ENCODE measurements at places on chromosomes 4 and X.

DNA sequence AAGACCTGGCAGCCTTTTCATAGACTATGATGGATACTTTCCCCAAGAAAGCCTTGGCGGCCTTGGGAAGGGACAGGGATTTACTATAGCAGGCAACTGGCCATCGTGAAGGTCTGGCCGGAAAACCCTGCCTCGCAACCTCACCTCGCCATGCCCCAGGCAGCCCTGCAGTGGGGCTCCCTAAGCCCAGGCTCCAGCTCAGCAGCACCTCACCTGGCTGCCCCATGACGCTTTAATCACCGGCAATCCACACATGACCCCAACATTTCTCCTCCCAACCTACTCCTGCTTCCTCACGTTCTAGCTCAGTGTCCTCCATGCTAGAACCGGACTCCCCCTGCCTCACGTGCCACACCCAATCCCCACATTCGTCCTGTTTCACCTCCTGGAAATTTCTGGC, 82.4 kb downstream of the NSUN7 start:
- no peak for DNase-seq

DNA sequence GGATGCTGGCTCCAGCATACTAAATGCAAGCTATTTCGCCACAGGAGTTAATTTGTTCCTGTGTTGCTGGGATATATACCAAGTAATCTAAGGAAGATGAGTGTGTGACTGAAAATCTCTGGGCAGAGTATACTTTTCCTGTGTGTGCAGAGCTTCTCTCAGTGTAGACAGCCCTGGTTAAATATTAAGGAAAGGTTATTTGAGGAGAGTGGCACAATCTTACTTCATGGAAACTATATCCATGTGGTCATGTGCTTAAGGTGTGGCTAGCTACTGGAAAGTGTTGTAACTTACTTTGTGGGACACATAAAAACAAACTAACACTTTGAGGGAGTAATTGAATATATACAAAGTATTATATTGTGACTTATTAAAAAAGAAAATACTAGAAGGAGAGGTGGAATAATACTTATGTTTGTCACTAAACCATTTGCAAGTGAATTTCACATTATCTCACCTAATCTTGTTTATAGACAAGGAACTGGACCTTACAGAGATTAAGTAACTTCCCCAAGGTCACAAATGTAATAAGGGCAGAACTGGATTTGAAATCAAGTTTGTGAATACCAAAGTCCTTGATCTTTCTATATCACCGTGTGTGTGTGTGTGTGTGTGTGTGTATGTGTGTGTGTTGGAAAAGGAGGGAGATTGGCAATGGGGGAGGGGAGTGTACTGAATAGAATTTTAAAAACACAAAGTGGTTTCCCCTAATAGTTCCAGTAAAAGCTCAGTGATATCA, 408.2 kb upstream of the NR3C2 start:
- no peak for DNase-seq

DNA sequence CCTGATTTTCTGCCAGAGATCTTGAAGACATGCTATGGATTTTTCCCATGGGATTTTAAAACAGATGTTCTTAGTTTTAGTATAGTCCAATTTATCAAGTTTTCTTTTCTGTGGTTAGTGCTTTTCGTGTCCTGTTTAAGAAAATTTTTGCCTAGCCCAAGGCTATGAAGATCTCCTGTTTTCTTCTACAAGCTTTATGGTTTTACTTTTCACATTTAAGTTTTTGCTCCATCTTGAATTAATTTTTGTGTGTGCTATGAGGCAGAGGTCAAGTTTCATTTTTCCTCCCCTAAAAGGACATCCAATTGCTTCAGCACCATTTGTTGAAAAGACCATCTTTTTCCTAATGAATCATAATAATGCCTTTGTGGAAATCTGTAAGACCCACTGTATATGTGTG, 65.6 kb downstream of the POLR2B start:
- no peak for DNase-seq

GRCh38 chr4:15507679-15508078, 38.0 kb downstream of the CC2D2A start:
- DNase-seq = no peak

- no peak for DNase-seq
Measured at GRCh38 chr4:172061204-172061603, 248.0 kb downstream of the GALNTL6 start.
